Activated CD4-positive, alpha-beta memory T cell treated with anti-CD3 and anti-CD28 coated beads for 36 hours (primary cell): ENCODE measurements at places on chromosomes 2 and 18.

- no peak for DNase-seq
These were observed 1277.0 kb upstream of the SLC39A10 start for GRCh38 chr2:194380011-194380410.

DNA sequence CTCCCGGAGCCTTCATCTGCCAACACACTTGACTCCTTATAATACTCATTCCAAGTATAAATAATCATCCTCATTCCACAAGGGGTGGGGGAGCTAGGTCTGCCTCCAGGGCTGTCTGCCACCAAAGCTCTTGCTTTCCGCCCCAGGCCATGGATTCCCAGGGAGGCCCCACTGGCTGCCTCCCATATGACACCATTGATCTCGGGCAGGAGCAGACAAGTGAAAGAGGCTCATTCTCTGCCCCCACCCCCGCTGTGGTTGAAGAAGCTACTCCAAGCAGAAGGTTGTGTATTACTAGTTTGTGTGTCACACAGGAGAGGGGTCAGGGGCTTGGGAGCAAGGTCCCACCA is 99.5 kb downstream of the MRO start:
- no peak for DNase-seq

GRCh38 chr2:64840426-64840881 is 148.7 kb upstream of the SLC1A4 start:
- no peak for DNase-seq

- no peak for DNase-seq
These were observed 39.3 kb upstream of the CDH7 start for GRCh38 chr18:65711493-65711892.

GRCh38 chr2:10424916-10425505 is 23.1 kb downstream of the ODC1 start:
- no peak for DNase-seq

- DNase-seq: no peak
These were observed 21.0 kb upstream of the ZBTB7C start for GRCh38 chr18:48430150-48430549.
